Activated CD4-positive, CD25-positive, alpha-beta regulatory T cell treated with anti-CD3 and anti-CD28 coated beads, Interleukin-2, amount 50 U/mL, for 72 hours (primary cell): ENCODE measurements at places on chromosomes 11 and 22.
A peak's percentile ranks its signal among the peaks of the same experiment; 100 is the strongest.

DNA sequence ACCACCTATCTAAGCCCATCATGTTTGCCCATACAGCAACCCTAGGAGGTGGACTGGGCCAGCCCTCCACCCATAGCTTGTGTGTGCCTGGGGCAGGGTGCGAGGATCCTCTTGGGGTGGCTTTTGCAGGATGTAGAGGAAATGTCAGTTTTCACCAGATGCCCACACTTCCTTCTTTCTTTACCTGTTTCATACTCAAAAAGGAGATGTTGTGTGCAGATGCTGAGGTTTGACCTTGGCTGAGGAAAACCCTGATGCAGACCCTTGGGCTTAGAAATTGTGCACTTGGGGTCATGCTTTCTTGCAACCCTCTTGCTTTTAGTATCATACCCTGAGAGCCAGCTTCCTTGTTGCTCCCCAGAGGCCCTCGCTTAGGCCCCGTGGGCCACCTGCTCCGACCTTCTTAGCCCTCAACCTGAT, 2.2 kb downstream of the HTR3A start:
- no peak for DNase-seq

- no peak for DNase-seq
Observed at GRCh38 chr22:45889093-45889538, 87.8 kb downstream of the WNT7B start.

- DNase-seq, result peak; percentile 71
Observed at GRCh38 chr22:49992921-49993648, 19.5 kb downstream of the IL17REL start.

DNA sequence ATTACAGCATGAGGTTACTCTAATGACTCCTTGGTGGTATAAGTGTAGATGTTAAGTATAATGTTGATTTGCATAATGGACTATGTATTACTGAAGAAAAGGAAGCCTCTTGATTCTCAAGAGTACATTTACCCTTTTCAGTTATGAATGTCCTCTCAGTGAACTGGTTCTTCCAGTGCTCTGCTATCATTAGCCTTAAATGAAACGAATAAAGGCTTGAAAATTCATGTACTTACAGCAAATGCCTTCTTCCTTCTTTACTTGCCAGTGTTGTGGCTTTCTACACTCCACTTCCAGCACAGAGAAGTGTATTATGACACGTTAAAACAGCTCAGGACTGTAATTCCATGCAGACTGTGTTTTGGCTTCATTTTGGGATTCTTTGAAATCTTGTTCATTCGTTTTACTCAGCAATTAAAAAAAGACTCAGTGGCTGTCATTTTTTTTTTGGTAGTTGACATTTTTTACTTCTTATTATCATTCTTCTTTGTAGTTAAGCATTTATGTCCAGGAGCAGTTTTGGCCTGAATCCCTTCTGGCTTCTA, 96.9 kb downstream of the MTMR3 start:
- DNase-seq, result no peak

- no peak for DNase-seq
Observed at GRCh38 chr11:73349633-73350032, 26.6 kb upstream of the RELT start.

DNA sequence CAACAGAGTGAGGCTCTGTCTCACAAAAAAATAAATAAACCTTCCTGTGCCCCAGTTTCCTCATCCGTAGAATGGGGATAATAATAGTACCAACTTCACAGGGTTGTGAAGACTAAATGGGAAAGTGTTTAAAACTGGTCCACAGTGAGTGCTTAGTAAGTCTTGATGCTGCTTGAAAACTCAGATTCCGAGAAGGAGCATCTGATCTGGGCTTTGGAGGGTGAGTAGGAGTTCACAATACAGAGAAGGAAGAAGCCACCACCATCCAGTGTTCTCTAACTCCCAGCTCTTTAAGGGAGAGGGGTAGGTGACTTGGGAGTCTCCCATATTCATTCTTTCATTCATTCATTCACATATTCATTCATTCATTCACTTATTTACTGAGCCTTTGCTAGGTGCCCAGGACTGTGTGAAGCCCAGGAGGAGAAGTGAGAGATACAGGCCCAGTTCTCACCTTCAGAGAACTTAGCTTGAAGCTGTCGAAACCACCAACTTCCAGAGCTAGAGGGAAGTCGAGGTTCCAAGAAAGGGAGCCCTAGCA, 17.7 kb downstream of the CYTH4 start:
- no peak for DNase-seq

GRCh38 chr11:6812390-6813005, 13.0 kb upstream of the OR6A2 start:
- DNase-seq, result no peak
